PC-3 (cell line): ENCODE measurements at places on chromosomes 4 and X. TPM values are rescaled to one million over a fixed set of nuclear protein-coding genes. Genes with fewer than 3 reads are reported as not detected.

- peak; percentile 39 for DNase-seq
- no peak overlapping the region for H3K4me3 ChIP-seq
- no peak overlapping the region for H3K27ac ChIP-seq
- no peaks in the 10 kb centered on the region for H3K36me3 ChIP-seq
- no peaks in the 10 kb centered on the region for H3K27me3 ChIP-seq
These were observed 493.0 kb downstream of the TLL1 start for GRCh38 chr4:166366012-166366411.

DNA sequence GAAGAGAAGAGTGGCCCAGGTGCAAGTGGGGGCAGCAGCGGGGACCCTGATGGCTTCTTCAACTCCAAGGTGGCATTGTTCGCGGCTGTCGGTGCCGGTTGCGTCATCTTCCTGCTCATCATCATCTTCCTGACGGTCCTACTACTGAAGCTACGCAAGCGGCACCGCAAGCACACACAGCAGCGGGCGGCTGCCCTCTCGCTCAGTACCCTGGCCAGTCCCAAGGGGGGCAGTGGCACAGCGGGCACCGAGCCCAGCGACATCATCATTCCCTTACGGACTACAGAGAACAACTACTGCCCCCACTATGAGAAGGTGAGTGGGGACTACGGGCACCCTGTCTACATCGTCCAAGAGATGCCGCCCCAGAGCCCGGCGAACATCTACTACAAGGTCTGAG lies 11.4 kb downstream of the EFNB1 start:
- H3K4me1 ChIP-seq: peaks cover 15% of the 10 kb centered on the region; the same call in 1 of the 2 replicates

- H3K27me3 ChIP-seq: no peaks in the 10 kb centered on the region
- DNase-seq: no peak
- H3K4me1 ChIP-seq: no peaks in the 10 kb centered on the region
These were observed 49.3 kb upstream of the ATOH1 start for GRCh38 chr4:93779228-93779627.

DNA sequence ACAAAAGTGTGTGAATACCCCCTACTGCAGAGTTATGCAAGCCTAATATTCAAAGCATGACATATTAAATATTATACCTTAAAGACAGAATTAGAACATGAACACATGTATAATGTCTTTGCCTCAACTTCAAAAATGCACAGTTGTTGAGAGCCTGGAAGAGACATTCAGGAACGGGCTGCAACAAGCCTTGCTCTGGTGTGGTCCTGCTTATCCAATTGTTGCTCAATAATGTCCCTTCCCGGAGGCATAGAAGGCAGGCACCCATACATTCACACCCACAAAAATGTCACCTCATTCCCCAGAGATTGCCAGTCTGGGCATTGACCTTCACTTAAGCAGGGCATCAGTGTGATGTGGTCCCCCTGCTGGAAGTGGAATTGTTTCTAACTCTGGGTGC lies 238.8 kb downstream of the CBR4 start:
- H3K27ac ChIP-seq: no peak overlapping the region
- no peak for DNase-seq
- peaks cover 10% of the 10 kb centered on the region for H3K4me1 ChIP-seq
- no peaks in the 10 kb centered on the region for H3K27me3 ChIP-seq
- H3K36me3 ChIP-seq: no peaks in the 10 kb centered on the region

- no peaks in the 10 kb centered on the region for H3K27me3 ChIP-seq
- H3K27ac ChIP-seq: no peak overlapping the region
- no peak for DNase-seq
These were observed 31.0 kb downstream of the MTHFD2L start for GRCh38 chr4:74188912-74189311.

UGT2A1 gene
- total RNA-seq: not detected in 2 replicates

DNA sequence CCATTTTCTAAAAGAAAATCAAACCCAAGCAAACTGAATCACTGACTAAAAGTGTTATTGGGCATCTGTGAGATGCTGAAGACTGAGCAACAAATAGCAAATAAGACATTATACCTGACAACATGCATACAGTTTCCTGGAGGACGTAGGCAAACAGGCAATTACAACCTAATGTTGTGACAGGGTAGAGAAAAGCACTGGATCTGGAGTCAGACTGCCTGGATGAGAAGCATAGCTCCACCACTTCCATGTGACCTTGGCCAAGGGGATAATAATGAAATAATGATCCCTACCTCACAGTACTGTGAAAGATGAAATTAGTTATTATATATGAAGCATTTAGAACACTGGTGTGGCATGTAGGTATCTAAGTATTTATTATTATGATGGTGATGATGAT lies 2.7 kb downstream of the SPINK2 start:
- H3K4me3 ChIP-seq: no peak overlapping the region
- DNase-seq: no peak
- 0 out of 2 replicates have a peak, but pooled peaks cover 3% of the 10 kb centered on the region for H3K4me1 ChIP-seq
- no peak overlapping the region for H3K27ac ChIP-seq
- H3K36me3 ChIP-seq: no peaks in the 10 kb centered on the region
- H3K27me3 ChIP-seq: no peaks in the 10 kb centered on the region

GRCh38 chr4:139977838-139978609 lies 176.0 kb downstream of the MAML3 start:
- DNase-seq: no peak
- H3K27ac ChIP-seq: no peak overlapping the region
- no peak overlapping the region for H3K4me3 ChIP-seq
- no peaks in the 10 kb centered on the region for H3K36me3 ChIP-seq
- no peaks in the 10 kb centered on the region for H3K27me3 ChIP-seq

DNA sequence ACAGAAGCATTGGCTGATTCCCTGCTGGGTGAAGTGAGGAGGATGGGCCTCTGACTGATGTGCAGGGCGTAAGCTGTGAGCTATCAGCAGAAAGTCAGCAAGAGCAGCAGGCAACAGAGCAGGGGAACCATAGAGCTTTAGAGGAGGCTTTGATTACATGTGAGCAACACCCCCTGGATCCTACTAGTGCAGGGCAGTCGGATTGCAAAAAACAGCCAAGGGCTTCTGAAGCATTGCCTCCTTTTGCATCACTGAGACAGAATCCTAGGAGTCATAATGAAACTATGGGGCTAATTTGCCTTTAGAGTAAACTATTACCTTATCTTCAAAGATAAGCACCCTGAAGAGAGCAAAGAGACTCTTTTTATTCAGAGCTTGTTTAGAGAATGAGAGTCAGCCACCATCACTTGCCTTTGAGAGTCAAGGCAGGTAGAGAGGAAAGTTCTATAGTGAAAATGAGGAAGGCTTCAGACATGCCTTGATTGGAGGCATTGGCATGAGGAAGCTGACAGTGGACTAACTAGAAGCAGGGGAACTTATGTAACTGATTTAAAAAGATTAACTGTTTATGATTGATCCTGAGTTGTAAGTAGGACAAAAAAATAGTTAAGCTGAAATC lies 420.3 kb downstream of the PDHA2 start:
- no peak for DNase-seq
- no peak overlapping the region for H3K27ac ChIP-seq
- H3K4me1 ChIP-seq: no peaks in the 10 kb centered on the region
- H3K36me3 ChIP-seq: no peaks in the 10 kb centered on the region

- H3K4me1 ChIP-seq: peaks cover 26% of the 10 kb centered on the region
- peak; percentile 28 for DNase-seq
- no peaks in the 10 kb centered on the region for H3K27me3 ChIP-seq
- H3K27ac ChIP-seq: peak overlapping the region; percentile 83
- peak overlapping the region; percentile 24; the same call in 1 of the 2 replicates for H3K4me3 ChIP-seq
These were observed 32.5 kb upstream of the TLR2 start for GRCh38 chr4:153651587-153651986.

DNA sequence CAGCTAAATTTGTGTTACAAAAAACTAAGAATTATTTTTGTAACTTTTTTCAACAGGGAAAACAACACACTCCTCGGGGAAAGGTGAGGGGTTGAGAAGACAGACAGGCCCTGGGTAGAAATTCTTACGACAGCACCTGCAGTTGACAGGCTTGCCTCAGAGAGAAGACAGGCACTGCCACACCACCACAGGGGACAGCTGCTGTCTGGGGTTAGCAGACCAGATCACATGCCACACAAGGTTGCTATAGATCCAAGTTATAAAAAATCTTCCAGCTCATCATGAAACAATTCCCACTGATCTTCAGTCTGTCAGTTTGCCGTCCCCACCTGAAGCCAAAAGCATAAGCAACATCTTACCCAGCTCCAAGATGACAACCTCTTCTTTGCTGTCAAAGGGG lies 143.2 kb upstream of the ZCCHC13 start:
- DNase-seq: no peak
- H3K27me3 ChIP-seq: no peaks in the 10 kb centered on the region
- H3K4me1 ChIP-seq: no peaks in the 10 kb centered on the region
- no peak overlapping the region for H3K4me3 ChIP-seq
- no peaks in the 10 kb centered on the region for H3K36me3 ChIP-seq

DNA sequence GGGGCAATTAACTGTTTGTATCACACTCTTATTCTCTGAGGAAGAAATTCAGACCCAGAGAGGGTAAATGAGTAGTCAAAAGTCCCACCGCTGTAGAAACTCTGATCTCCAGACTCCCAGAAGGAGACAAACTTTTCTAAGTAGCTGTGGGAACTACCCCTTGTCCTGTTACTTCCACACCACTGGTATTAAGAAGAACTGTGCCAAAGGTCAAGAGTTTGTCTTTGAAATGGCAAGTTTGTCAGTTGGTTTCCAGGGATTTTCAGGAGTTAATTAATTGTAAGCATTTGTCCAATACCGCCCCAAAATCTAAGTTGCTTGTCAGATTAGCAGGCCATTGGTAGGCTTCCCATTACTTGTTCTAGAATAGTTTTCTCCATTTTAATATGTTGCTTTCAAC lies 85.7 kb downstream of the GC start:
- no peaks in the 10 kb centered on the region for H3K4me1 ChIP-seq
- H3K27ac ChIP-seq: no peak overlapping the region
- no peaks in the 10 kb centered on the region for H3K36me3 ChIP-seq
- no peaks in the 10 kb centered on the region for H3K27me3 ChIP-seq
- H3K4me3 ChIP-seq: no peak overlapping the region

BMX gene
- not detected in 2 replicates for total RNA-seq

ZFP92 gene
- total RNA-seq: not detected in 2 replicates
